ENCODE measurements at places on chromosomes 4 and X.
A peak's percentile ranks its signal among the peaks of the same experiment; 100 is the strongest.

GRCh38 chrX:45710081-45710801 lies 509.6 kb upstream of the DIPK2B start:
- peak; percentile 72 for DNase-seq

- no peak for DNase-seq
Observed at GRCh38 chr4:3349116-3349515, 56.3 kb downstream of the RGS12 start.

- no peak for DNase-seq
Observed at GRCh38 chr4:179595671-179596410, 2153.6 kb upstream of the AGA start.

DNA sequence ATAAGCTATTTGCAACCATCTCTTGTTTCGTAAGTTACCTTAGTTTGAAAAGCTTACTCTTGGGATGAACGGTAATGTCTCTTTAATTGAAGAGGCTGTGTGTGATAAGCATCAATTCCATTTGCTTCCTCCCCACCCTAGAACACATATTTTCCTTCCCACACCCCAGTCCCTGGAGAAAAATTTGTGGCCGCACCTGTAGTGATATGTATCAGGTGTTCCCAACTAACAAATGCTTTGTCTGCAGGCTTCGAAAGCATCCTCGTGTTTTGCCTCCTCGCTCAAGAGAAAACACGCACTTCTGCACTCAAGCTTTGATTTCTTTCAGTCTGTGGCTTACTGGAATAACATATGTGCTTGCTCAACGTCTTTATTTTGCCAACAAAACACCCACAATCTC lies 143.8 kb upstream of the OTUD4 start:
- DNase-seq: no peak

DNA sequence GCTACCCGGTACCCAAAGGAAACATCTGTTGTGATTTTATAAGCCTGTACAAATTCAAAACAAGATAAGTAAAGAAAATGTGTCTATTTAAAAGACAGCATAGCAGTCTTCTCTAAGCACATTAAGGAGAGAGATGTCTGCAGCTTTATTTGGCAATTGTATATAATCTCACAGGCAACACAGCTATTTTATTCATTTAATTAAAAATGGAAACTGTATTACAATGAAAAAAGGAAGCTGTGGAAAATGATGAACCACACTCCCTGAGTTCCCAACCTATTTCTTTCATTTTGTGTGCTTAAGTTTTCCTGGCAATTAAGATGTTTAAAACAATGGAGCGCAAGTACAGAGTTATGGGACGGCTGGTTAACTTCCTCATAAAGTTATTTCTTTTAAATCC lies 78.4 kb downstream of the CBLL2 start:
- DNase-seq: no peak

GRCh38 chr4:184030036-184030435 lies 124.9 kb downstream of the STOX2 start:
- no peak for DNase-seq

- no peak for DNase-seq
Observed at GRCh38 chr4:177047851-177048174, 255.1 kb upstream of the VEGFC start.

DNA sequence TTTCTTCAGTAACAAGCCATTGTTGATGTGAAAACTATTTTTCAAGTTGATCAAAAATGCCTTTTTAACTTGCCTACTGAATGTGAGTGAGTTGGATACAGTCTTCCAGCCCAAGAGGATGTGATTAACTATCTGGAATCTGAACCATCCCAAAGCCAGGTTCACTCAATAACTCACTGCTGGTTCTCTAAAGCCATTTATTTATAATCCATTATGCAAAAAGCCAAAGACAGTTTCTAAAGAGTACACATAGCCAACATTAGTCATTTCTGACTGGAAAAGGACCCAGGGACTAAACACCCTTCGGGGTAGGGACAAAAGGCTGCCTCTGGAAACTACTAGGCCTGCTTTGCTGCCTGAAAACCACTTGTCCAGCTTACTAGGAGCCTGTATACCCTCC lies 109.6 kb downstream of the SHROOM4 start:
- no peak for DNase-seq

DNA sequence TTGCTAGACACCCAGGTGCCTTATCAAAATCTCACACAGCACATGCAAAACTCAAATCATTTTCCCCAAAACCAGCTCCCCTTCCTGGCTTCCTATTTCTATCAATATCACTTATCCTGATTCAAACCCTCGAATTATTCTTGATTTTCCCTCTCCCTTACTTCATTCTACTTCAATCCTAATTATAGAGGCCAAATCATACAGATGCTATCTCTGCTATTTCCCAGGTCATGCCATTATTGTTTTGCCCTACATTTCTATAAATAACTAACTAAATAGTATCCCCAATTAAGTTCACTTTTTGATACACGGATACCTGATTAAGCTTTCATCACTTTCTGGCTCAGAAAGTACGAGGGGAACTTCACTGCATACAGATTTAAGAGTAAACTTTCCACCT lies 62.4 kb downstream of the FBXL5 start:
- no peak for DNase-seq

- no peak for DNase-seq
Observed at GRCh38 chr4:8289151-8289750, 19.7 kb downstream of the HTRA3 start.

DNA sequence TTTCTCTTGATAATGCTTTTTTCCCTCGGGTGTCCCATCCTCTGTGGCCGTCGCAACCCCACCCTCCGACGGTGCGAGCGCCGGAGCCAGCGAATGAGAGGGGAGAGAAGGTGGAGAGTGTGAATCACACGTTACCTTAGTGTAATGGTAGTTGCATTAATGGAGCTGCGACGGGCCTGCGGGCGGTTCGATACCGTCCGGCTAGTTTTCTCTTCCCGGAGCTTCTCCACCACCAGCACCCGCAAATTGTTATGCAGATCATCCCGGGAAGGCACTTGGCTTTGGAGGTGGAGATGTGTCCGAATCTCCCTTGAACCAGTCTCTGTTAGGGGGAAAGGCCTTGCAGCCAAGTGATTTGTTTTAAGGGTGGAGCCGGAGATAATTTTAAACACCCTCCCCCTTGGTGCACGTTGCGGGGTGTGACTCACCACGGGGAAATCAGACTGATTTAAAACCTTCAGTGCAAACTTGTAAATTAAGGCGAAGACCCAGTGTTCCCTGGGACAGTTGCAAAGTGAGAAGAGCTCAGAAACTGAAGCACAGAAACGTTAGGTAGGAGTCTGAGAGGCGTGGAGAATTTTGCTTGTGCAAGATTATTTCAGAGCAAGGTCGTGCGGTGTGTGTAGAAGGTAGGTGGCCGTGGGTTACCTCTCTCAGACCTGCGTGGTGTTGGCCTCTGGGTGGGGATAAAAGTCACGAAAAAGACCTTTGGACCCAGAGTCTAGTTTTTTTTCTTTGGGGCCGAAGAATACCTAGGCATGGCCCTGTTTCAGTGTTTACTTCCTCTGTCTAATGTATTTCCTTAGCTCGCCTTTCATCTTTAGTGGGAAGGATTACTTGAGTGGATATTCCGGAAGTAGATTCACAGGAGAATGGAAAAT lies 1.3 kb downstream of the AFF1 start:
- DNase-seq: peak; percentile 83

DNA sequence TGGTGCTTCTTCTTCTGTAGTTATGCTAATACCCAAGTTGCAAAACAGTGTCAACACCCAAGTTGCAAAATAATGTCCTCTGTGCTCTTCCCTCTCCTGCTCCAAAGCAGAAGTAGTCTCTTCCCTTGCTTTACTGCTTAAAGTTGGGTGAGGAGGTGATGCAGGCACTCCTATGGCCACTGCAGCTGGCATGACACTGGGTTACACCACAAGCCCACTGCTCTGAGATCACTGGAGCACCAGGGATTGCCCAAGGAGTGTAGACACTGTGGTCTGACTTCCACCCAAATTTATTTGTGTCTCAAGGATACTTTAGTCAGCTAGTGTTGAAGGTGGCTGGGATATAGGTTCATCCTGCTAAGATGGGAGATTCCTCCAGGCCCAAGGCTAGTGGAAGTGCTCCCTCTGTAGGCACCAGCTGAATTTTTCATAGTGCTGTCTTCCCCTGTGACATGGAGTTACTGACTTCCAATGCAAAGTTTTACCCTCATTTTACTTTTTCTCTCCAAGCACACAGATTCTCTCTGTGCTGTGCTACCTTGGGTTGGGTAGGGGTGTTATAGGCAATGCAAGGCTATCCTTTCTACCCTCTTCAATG lies 196.2 kb upstream of the TENT5D start:
- no peak for DNase-seq
